ENCODE measurements at places on chromosomes 2 and 18.

- DNase-seq, result no peak
Observed at GRCh38 chr18:67651438-67651837, 134.9 kb upstream of the DSEL start.

DNA sequence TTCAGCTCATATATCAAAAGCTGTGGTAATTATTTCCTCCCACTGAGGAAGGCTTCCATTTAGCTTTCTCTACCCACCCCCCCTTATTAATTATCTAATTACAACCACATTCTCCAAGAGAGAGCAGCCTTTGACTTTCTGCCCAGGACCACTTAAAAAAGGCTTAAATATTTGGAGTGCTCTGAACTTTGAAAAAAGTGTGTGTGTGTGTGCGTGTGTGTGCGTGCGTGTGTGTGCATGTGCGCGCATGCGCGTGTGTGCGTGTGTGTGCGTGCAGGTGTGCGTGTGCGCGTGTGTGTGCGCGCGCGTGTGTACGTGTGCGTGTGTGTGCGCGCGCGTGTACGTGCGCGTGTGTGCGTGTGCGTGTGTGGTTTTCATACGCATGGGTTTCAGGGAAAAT, 57.8 kb downstream of the TWIST2 start:
- no peak for DNase-seq

DNA sequence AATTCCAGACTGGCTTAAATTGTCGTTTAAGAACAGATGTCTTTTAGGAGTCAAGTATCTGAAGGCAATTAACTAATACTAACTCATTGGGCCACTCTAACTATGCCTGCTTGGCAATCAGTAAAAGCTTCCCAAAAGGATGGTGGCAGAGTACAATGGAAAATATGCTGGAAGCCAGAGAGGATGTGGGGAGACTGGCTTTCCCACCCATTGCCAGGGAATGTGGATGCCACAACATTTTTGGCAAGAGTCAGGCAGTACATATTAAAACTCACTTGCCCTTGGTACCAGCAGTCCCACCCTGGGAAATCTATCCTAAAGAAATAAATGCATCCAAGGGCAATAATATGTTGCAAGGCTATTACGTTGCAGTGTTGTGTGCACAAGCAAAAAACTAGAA, 74.0 kb upstream of the FZD7 start:
- DNase-seq, result no peak

GRCh38 chr2:105776560-105776928, 31.8 kb downstream of the NCK2 start:
- DNase-seq, result no peak

GRCh38 chr2:187618813-187619212, 64.6 kb upstream of the TFPI start:
- DNase-seq, result no peak
